ENCODE measurements at places on chromosomes 7 and 10. TPM values are rescaled to one million over a fixed set of nuclear protein-coding genes. Genes with fewer than 3 reads are reported as not detected.

KCND2 gene
- total RNA-seq = not detected

SPOCK2 gene
- total RNA-seq = 20.2 TPM

NPSR1 gene
- total RNA-seq = not detected

MMP21 gene
- total RNA-seq = not detected

CDK13 gene
- total RNA-seq = 56.8 TPM

FBXO24 gene
- 0.45 TPM for total RNA-seq

UPK3B gene
- total RNA-seq = 0.67 TPM

KLF14 gene
- not detected for total RNA-seq

All from mammary epithelial cell (primary cell).